Fibroblast of lung (primary cell): ENCODE measurements at places on chromosomes 6 and 20.

DNA sequence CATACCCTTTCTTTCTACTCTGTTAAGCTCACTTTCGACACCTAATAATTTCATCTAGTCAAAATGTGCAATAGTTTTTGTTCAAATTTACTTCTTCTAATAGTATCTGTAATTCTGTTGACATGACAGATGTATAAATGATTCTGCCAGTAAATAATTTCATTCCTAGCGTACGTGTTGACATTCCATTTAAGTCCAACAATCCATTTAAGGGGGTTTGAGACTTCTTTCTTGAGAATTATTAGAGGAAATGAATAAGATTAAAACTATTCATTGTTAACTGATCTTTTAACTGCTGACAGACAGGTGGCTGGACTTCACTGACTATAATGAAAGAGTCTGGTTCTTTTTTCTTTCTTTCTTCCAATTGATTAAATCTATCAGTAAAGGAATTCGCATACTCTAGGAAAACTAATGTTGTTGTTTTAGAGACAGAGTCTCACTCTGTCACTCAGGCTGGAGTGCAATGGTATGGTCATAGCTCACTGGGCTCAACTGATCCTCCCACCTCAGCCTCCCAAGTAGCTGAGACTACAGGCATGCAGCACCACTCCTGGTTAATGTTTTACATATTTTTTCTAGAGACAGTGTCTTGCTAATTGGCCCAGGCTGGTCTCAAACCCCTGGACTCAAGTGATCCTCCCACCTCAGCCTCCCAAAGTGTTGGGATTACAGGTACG is 55.9 kb downstream of the MAP3K5 start:
- peak; percentile 41 for DNase-seq

DNA sequence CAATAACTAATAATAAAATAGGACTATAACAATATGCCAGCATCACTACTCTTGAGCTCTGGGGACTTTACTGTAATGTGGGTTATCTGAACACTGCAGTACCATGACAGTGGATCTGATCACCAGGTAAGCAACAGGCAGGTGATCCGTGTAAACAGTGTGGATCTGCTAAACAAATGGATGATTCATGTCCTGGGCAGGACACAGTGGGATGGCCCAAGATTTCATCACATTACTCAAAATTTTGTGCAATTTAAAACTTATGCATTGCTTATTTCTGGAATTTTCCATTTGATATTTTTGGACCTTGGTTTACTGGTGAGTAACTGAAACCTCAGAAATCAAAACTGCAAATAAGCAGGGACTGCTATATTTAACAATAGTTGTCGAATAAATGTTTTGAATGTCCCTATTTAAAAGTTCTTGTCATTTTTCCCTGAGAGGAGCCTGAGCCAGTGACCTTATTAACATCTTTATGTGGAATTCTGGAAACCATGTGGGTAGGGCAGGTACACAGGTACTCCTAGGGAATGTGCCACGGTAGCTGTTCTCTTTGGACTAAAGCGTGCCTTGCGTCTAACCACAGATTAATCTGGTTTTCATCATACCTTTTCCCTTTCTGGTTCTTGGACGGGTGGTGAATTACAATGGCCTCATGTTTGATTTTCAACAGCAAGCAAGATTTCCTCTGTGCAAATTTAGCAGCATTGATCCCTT is 214.5 kb upstream of the SASH1 start:
- no peak for DNase-seq

DNA sequence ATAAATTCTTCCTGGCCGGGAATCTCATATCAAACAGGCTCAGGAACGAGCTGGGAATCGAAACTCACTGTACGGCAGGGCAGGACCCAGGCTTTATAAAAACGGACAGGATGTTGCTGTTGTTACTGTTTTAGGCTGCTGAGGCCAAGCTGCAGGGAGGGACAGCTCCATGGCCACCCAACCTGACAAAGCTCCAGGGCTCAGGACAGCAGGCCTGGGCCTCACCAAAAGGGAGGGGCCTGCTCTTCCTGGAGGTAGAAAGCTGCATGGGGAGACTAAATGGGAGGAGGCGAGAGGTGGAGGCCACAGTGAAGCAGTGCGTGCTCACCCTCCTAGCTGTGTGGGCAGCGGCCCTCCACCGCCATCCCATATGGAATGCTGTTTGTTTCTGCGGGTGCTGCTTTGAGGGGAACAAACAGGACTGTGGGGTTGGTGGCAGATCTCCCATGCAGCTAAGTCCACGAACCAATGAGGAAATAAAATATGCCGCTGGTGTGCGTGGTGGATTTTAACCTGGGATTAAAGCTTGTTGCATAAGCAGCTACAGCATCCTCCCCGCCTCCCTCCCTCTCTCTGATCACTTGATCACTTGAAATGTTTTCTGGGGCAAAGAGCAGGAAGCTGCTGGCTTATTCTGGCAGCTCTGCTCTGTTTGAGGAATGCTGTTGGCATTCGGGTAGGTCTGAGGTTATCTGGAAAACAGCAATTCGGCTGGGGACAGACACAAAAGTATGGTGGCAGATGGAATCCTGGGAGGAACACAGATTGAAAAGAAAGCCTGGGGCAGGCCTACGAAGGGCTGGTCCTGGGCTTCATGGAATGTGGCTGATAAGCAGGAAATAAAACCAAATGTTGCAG is 2.4 kb upstream of the ZMYND8 start:
- DNase-seq = peak; percentile 93

GRCh38 chr20:33922224-33922623 is 71.5 kb upstream of the RALY start:
- peak; percentile 30 for DNase-seq

GRCh38 chr6:139944131-139944530 is 569.7 kb upstream of the CITED2 start:
- DNase-seq = no peak

- DNase-seq = no peak
These were observed 42.4 kb upstream of the EMILIN3 start for GRCh38 chr20:41408986-41409385.

DNA sequence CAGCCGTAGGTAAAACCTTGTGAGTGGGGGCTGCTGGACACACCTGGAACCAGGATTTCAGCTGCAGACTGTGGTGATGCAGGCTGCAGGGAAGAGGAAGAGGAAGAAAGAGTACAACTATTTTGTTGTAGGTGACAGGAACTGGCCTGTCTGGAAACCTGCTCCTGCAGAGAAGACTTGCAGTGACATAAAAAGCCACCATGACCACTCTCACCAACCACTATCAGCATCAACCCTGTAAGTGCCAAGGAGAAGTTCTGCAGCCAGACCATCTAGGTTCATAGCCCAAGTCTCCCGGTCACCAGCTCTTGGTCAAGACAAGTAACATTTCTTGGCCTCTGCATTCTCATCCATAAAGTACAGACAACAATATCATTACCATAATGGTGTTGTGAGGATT is 91.2 kb downstream of the PREX1 start:
- DNase-seq = no peak

DNA sequence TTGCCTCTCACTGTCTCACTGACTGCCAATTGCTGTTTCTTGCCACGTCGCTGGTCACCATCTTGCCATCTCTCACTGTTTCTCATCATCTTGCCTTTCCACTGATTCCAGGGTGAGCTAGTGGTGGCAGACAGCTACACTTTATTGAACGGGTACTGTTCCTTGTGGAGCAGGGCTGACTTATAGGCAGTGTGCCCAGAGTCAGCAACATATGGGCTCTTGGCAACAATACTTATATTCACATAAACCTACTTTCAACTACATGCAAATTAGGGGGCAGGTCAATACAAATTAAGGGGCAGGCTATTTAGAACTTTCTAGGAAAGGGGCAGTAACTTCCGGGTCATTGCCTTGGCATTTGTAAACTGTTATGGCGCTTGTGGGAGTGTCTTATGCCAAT is 186.2 kb upstream of the SYNDIG1 start:
- no peak for DNase-seq

- no peak for DNase-seq
These were observed at the start of gene PRICKLE4 for GRCh38 chr6:41780551-41781365. Gene PRICKLE4 (plus strand): TSS chr6:41780782. CDS start chr6:41783474, 2,692 bp downstream.

DNA sequence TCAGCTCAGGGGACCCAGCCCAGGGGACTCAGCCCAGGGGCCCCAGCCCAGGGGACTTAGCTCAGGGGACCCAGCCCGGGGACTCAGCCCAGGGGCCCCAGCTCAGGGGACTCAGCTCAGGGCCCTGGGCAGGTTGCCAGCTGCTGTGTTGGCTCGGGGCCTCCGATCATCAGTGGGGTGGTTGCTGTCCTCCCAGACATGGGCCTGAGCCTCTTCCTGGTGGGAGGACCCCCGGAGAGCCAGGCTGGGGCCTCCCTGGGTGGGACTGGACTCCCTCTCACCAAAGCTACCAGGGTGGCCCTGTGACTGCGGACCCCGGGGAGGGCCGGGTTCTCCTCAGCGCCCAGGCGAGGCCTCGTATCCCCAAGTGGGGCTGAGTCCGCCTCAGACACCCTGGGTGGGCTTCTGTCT is 4.4 kb downstream of the COL20A1 start:
- no peak for DNase-seq

DNA sequence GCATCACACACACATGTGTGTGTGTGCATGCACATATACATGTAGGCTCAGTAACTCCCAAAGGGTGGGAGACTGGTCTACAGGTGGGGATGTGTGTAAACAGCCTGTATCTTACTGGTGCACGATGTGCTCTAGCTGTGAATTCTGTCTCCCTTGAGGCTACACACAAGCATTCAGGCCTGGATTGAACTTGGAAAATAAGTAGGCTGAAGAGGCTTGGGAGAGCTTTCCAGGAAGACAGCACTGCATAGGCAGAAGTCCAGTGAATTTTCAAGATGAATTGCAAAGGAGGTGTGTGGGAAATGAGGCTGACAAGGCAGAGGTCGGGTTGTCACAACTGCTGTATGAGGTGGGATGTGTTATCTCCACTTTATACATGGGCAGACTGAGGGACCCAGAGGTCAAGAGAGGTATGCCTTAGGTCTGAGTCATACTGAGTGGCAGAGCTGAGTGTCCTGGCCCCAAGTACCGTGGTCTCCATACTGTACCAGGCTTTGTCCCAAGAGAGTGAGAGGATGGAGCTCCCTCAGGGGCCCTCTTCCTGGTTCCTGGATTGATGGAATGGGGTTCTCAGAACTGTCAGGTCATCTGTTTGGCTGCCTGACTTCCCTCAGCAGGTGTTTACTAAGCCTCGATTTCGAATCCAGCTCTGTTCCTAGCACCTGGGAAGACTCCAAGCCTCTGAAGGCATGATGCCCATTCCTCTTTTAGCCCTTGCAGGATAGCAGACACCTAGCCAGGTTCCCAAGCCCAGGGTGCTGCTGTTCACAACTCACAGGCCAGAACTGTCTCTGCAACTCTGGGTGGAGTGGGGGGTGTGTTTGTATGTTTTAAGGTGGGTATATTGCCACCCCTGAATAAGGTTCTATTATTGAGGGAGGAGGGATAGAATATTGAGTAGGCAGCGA is 14.4 kb downstream of the SNPH start:
- peak; percentile 17 for DNase-seq
